ENCODE measurements at places on chromosomes 2 and 18.

DNA sequence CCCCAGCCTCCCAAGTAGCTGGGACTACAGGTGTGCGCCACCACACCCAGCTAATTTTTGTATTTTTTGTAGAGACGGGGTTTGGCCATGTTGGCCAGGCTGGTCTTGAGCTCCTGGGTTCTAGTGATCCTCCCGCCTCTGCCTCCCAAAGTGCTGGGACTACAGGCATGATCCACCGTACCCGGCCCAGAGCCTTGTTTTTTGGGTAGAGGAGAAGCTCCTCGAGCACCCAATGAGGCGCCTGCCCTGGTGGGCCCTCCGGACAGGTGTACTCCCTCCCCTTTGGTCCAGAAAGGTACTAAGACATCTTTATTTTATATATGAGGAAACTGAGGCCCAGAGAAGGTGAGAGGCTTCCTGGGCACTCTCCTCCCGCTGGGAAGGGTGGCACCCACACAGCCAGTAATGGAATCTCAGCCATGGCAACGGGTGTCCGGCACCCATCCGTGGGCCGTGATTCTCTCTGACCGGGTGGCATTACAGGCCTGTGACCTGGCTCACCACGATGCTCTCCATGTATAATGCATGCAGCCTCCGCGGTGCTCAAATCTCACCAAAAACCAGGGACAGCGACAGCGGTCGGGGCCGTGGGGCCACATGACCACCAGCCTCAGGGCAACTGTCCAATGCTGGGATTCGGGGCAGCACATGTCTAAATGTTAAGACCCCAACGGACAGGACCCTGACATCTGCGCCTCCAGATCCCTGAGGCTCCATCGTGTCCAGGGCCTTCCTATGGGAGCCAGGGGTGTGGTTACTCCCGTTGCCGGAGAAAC lies 16.8 kb upstream of the KLHL30 start:
- DNase-seq: no peak

- no peak for DNase-seq
Measured at GRCh38 chr2:116719836-116720235, 1094.7 kb upstream of the DDX18 start.

DNA sequence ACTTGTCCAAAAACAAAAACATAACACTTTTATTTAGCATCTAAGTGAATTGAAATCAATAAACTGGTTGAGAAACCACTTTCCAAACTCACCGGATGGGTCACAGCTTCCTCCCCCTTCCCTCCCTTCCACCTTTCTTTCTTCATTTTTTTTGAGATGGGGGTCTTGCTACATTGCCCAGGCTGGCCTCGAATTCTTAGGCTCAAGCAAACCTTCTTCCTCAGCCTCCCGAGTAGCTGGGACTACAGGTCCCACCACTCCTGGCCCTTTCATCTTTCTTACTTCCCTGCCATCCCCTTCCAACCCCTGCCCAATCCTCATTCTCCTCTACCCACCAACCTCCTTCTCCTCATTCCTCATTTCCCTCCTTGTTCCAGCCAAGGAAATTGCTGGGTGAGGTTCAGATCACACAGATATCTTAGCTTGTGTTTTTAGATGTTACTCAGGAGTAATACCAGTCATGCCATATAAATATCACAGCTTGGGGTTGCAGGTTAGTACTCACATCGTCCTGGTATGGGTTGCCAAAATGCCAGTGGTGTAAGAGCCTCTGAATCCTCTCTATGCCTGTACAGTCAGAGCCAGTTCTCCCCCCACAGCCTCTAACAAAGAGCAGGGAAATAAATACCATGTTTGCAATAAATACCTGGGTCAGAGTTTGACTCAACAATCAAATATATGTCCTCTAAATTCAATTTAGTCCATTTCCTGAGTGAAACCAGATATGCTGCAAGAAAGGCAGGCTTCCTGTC lies 132.7 kb upstream of the NDUFV2 start:
- no peak for DNase-seq

GRCh38 chr18:22822841-22823508 lies 110.2 kb upstream of the RBBP8 start:
- DNase-seq: no peak

DNA sequence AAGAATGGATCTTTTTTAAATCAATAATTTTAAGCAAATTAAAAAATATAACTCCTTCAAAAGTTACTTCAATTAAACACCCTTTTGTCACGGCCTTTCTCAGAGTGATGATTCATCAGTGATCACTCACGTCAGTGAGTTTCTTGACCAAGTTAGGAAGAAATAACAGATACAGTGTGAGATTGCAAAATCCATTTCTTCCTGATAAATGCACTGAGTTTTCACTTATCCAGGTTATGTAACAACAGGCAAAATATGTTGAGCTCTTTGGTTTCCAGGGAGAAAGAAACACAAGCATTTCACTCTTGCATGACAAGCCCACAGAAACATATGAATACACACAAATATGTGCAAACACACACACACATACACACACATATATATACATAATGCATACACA lies 195.9 kb upstream of the CYRIA start:
- no peak for DNase-seq

- no peak for DNase-seq
Measured at GRCh38 chr2:79513711-79514110, 860 bp downstream of the CTNNA2 start.

- DNase-seq: no peak
Measured at GRCh38 chr2:99656994-99657393, 167.2 kb upstream of the REV1 start.

DNA sequence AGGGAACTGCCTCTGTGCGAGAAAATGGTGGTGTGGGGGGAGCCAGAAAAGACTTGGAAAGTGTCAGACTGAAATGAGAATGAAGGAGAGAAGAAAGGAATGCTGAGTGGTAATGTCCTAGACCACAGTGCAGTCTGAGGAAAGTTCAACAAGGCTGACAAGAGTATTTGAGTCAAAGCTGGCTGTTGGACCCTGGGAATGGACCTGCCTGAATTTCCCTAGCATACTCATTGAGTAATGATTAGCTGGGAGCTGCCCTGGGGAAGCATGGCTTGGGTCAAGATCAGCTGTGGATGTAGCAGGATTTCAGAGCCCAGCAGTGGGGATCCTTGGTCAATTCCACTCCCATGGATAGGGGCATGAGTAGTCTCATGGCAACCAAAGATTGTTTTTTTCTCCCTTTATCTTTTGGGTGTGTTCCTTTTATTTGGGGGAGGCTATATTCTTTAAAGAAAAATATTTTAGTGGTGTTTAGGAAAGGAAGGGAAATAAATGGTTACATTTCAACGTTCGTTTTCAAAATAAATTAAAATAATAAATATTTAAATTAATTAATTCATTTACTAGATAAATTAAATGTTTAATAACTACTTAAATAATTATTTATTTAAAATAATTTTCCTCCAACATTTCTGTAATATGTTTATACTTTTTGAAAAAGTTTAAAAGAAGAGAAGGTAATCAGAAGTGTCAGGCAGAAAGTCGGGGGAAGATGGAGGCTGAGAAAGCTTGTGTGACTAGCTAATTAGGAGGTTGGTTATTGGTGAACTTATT lies 15.9 kb upstream of the LHCGR start:
- DNase-seq: no peak
